ENCODE measurements at places on chromosomes 7 and 10.

- DNase-seq, result no peak
Observed at GRCh38 chr10:34808801-34809745, 6.0 kb downstream of the PARD3 start.

DNA sequence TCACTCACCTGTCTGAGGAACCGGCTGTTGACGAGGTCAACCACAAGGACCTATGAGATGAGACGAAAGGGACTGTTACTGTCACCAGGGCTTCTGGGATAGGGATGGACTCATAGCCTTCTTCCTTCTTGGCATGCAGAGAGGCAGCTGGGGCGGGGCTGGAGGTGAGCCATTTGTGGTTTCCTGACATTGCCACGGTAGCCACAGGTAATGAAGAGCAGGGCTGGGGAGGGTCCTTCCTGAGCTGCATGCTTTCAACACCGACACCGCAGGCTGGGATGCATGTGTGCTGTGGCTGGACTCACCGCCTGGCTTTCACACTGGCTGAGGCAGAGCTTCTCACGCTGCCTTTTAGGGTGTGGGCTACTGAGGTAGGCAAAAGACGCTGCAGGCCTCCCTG, 46.4 kb upstream of the MKRN1 start:
- peak; percentile 3 for DNase-seq

- DNase-seq, result no peak
Observed at GRCh38 chr10:59945590-59945989, 39.2 kb upstream of the CCDC6 start.

GRCh38 chr7:4225881-4226523, 456.1 kb upstream of the FOXK1 start:
- DNase-seq, result no peak

DNA sequence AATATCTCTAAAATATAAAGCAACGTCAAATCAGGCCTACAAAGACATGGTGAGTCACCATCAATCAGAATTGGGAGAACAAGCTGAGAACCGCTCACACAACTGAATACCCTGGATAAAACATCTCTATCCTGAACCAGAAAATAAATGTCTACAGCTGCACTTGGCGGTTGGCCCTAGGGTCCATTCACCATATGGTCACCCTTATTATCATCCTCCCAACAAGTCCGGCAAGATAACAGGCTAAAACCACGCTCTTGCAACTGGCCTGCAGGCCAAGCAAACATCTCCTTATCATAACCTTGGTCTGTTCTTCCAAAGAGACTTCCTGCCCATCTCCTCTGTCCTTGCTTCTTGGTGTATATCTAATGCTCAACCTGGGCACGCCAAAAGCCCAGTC, 310.7 kb downstream of the CALN1 start:
- no peak for DNase-seq

DNA sequence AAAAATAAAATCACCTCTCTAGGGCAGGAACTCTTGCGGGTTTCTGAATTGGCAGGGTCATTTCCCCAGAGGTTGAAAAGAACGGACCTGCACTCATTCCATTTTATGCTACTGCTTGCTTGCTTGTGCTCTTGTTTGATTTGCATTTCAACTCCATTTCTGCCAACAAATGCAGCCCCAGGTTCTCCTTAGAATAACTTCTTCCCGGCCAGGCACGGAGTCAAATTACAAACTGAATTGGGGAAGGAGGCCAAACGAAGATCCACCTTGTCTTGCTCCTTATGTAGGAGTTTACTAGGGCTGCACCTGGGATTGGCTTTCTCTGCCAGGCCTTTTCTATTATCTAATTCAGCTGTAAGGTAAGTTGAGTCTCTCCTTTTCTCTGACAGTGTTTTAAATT, 79.6 kb downstream of the HGF start:
- DNase-seq, result no peak

DNA sequence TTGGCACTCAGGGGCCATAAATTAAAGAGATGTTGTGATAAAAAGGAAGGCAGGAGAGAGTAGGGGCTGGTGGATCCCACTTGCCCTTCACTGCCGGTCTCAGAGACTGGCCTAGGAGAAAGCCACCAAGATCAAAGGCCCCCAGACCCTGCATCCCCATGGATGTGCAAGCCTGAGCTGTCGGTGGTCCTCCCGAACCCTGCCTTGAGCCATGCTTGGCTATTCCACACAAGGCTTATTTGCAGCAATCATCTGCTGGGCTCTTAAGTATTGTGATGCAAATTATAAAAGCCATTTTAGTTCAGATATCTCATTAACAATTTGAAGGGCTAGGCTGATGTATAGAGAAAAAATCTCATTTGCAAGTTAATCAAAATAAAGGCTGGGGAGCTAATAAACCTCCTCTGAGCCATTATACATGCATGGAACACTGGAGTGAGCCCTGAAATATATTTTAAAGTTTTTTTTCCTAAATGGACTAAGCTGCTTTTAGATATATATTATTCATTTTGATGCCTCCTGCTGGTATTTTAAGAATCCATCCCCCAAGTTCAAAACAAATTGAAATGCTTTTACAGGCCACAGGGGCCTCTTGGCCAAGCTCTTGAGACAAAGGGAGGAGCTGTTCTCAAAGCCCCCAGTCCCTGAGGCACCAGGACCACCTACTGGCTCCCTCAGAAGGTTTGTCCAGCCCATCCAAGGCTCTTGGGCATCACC, 28.1 kb downstream of the OAT start:
- no peak for DNase-seq

- no peak for DNase-seq
Observed at GRCh38 chr10:70286616-70287015, 2.8 kb upstream of the NPFFR1 start.

DNA sequence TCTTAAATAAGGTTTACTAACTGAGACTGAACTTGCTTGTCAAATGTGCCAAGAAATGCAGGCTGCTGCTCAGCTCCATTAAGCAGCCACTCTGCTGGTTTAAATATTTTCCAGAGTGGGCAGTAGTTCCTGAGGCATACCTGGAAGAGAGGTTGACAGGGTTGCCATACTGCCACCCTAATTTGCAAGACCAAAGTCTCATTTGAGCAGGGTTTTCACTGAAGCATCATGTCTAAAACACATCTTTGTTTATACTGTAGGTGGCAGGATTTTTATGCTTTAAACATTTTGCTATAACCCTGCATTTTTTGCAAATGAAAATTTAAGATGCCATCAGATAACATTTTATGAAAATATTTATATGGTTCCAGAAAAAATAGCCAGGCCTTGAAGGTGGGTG, 618.0 kb upstream of the LRRTM3 start:
- DNase-seq, result no peak

GRCh38 chr10:120017733-120018417, 125.3 kb downstream of the SEC23IP start:
- DNase-seq, result no peak

Measured in stimulated activated CD4-positive, alpha-beta T cell treated with anti-CD3 and anti-CD28 coated beads, Interleukin-4, amount 100 ng/mL, for 4 hours (primary cell).